ENCODE measurements at places on chromosomes 1 and 21.
A peak's percentile ranks its signal among the peaks of the same experiment; 100 is the strongest.

DNA sequence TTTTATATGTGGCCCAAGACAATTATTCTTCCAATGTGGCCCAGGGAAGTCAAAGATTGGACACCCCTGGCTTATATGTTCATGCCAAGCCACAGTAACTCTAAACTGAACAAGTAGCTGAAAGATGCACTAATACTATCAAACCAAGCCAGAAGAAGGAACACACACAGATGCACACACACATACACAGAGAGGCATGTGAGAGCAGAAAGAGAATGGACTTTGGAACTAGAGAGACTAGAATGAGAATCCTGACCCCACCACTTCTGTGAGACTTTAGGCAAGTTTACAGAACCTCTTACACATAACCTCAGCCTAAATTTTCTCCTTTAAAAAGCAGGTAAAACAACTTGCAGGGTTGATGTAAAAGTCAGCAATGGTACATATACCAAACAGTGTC is 11.2 kb upstream of the TMEM81 start:
- no peak for DNase-seq

- DNase-seq = no peak
Observed at GRCh38 chr1:185880779-185881333, 146.7 kb downstream of the HMCN1 start.

DNA sequence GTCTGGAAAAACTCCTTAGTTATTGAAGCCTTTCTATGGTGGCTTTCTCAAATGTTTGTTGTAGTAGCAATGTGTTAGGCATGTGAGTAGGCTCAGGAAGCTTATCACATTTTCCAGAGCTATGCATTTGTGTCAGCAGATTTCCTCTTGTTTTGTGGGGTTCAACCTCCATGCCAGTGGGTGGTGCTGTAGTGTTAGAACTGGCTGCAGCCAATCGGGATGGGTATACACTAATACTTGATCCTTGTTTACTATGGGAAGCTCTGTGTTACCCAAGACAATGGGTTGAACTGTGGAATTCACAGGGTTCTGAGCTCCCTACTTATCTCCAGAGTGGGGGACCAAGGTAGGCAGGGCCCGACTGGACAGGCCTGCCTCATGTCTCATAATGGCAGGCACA is 348.5 kb upstream of the ADAMTS5 start:
- DNase-seq = no peak

GRCh38 chr1:212674872-212675271 is 24.8 kb downstream of the BATF3 start:
- DNase-seq = no peak

DNA sequence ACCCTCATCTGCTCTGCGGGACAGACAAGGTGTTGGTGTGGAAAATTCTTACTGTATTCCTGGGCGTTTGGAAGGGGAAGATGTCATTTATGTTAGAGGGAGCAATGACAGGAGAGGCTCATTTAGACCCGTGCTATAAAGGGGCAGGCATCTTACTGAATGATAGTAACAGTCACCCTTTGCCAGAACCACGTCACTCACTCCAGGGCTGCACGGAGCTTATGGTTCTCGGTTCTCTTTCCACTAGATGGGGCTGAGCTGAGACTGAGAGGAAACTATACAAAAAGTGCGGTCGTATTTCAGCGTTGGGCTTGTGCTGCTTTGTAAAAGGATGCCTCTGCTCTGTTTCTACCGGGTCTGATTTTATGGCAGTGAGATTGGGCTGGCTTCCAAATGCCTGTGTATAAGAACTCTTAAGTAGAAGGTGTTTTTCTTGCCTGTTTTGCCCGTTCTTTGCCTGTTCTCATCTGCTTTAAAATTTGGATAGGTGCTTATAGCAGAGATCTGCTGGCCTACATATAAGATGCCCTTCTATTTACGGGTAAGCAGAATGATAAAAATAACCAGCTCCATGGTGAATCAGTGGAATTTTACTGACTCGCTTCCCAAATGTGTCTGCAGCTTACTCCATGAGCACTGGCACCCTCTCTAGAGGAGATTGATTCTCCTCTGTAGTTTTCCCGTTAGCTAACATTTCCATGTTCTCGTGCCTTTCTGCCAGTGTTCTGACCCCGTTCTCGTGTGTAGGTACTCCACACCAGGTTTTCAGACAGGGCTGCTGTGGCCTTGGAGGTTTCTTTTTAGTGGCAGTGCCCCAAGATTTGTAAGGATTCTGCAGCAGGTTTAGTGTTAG is 55.9 kb downstream of the MRPS6 start:
- DNase-seq = peak; percentile 85

- DNase-seq = peak; percentile 74
Observed at GRCh38 chr1:19443326-19443725, 42.0 kb downstream of the CAPZB start.

DNA sequence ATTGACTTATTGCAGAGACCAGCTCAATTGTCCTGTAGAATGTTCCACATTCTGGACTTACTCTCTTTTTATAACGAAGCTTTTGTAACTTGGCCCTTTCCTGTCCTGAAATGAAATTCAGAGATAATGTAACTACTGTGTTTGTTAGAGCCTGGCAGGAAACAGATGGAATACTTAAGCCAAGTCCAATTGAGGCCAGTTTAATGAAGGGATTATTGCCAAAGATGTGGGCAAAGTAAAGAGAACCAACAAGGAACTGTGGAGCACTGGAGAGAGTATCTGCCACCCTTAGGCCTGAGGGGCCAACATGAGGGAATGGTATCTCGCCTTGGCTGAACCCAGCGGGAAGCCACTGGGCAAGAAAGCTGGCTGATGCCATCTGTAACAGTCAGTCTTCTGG is 32.9 kb downstream of the MFSD2A start:
- DNase-seq = no peak

DNA sequence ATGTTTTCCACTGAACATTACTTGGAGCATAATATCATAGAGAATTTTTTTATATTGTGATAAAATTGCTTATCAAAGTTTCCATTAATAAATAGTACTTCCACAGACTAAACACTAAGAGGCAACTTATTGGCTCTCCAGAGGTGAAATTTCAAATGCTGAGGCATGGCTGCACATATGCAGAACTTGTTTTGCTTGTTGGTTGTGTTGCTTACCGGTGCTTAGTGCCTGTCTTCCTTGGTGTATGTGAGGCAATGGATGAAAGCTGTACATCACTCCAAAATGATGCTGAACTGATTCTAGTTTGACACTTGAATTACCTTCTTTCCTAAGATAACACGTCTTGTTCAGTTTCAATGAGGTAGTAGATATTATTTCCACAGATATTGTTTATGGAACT is 29.8 kb upstream of the GPR52 start:
- DNase-seq = no peak

- no peak for DNase-seq
Observed at GRCh38 chr1:156002188-156002911, 18.4 kb downstream of the SSR2 start.

DNA sequence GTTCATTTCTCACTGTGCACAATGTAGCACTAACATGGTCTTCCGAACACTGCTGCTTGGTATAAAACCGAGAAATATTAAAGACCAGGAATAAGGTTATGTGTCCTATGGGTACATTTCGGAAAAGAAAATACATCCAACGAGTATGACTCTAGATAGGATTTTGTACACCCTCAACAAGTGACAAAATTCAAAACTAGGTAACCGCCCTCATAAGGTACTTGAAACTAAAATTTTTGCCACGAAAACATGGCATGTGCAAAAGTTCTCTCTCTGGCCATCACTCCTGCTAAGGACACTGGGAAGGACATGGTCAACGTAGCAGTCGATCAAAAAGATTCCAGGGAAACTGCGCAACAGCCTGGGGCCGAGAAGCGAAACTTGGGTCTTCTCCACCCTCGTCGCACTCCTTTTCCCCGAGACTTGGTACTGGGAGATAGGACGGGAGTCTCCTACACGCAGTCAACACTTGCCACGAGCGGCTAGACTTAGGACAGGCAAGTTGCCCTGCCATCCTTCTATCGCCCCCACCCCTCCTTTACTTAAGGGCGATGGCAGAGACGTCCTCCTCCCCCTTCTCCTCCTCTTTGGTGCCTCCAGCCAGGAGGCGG is 338 bp upstream of the TOR1AIP1 start:
- DNase-seq = peak; percentile 96

DNA sequence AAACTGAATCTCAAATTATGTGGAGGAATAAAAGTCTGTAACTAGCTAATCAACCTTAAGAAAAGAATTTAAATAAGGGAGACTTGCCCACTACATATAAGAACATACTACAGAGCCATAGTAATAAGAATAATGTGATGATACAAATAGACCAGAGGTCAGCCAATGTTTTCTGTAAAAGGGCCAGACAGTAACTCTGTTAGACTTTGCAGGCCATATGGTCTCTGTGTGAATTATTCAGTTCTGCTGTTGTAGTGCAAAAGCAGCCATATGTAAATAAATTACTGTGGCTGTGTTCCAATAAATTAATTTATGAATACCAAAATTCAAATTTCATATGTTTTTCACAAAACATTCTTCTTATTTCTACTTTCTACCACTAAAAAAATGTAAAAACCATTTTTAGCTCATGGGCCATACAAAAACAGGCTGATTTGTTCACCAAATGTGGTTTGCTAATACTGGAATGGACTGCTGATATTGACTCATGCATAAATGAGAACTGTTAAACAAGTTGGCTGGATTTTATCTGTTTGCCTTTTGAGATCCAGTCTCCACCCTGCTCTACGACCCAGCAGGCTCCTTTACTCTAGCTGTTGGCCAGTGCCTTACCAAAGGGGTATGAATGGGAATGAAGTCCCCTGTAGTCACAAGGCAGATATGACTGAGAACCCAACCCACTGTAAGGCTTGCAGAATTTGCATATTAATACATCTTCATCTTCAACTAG is 98.2 kb upstream of the ZNHIT6 start:
- DNase-seq = no peak

DNA sequence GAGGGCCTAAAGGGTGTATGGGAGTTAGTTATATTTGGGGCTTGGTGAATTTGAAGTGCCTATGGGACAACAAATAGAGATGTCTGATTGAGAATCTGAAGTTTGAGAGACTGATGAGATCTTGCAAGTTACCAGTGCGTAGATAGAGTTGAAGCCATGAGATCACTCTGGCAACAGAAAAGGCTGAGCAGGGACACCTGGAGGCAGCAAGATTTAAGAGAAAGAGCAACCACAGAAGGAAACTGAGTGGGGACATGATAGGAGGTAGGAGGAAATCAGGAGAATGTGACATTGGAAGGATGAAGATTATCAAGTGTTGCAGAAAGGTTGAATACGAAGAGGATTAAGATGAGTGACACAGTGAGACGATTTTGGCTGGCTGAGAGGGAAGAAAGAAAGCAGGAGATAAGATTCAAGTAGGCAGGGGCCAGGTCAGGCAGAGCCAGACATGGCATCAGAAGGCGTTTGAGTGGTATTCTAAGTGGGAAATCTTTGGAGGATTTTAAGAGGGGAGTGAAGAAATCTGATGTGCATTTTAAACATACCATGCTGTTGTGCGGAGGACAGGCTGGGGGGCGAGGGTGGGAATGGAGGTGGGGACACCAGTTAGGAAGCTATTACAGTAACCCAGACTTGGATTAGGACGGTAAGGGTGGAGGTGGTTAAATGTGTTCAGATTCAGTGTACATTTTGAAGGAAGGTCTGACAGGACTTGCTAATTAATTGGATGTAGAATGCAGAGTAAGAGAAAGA is 3.0 kb upstream of the MPL start:
- DNase-seq = no peak

- DNase-seq = peak; percentile 85
Observed at GRCh38 chr1:1906185-1907097, 8.6 kb upstream of the CALML6 start.

DNA sequence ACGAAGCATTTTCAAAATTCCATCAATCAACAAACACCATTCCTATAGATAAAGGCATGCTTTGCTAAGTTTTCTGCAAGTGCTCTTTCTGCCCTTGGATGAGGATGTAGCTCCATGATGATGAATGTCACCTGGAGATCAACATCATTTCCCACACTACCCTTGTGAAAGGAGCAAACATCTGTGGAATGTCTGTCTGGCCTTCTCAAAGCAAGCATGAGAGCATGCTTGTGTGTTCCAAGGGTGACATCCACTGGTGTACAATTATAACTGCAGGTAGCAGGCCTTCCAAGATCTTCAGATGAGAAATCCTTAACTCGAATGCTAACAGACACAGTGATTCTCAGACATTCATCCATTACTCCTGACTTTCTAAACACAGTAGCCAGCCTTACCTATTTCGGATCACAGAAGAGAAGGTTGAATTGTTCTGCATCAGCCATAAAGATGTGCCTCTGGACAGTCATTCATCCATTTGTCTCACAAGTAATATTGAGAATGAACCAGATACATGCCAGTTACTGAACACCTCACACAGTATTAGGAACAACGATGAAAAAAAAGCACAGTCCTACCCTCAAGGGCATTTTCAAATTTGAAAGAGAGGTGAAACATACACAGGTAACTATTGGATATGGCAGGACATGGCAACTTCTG is 162.4 kb downstream of the TPR start:
- peak; percentile 81 for DNase-seq

DNA sequence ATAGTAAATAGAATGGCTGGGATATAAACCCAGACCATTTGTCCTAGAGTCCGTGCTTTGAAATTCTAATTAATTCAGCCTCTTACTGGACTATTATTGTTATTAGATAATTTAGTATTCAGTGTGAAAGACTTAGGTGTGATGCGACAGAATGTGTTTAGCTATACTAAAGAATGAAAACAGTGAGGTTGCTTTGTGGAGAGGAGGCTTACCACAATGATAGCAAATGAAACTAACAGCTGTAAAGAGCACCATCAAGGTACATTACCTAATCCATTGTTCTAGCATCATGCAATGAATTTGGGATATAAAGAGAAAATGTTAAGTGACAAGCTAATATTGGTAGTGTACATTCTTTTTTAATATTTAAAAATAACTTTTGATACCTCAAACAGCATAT is 911.1 kb downstream of the KCNT2 start:
- DNase-seq = no peak

- DNase-seq = no peak
Observed at GRCh38 chr21:37557261-37557950, 190.8 kb downstream of the DYRK1A start.

DNA sequence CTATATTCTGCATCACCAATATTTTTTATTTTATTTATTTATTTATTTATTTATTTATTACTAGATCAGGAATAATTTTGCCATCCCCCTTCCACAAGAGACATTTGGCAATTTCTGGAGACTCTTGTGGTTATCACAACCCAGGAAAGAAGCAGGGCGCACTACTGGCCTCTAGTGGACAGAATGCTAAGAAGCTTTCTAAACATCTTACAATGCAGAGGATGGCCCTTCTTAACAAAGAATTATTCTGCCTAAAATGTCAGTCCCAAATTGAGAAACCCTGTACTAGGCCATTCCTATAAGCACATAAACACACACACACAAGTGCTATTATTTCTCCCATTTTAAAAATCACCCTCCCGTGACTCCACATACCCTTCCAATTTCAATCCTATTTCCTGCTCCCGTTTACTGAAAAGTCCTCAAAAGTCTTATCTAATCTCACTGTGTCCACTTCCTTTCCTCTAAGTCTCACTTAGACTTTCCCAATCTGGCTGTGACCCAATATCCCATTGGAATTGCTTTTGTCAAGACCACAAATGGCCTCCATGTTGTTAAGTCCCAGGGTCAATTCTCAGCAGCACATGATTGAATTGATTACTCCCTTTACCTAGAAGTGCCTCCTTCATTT is 43.7 kb upstream of the RNF11 start:
- peak; percentile 64 for DNase-seq

Measured in muscle of arm (tissue), 14 donors.